Hematopoietic multipotent progenitor cell (in vitro differentiated cells): ENCODE measurements at places on chromosomes 3 and 15.

- no peak for DNase-seq
Observed at GRCh38 chr15:93331545-93332167, 242.6 kb upstream of the RGMA start.

DNA sequence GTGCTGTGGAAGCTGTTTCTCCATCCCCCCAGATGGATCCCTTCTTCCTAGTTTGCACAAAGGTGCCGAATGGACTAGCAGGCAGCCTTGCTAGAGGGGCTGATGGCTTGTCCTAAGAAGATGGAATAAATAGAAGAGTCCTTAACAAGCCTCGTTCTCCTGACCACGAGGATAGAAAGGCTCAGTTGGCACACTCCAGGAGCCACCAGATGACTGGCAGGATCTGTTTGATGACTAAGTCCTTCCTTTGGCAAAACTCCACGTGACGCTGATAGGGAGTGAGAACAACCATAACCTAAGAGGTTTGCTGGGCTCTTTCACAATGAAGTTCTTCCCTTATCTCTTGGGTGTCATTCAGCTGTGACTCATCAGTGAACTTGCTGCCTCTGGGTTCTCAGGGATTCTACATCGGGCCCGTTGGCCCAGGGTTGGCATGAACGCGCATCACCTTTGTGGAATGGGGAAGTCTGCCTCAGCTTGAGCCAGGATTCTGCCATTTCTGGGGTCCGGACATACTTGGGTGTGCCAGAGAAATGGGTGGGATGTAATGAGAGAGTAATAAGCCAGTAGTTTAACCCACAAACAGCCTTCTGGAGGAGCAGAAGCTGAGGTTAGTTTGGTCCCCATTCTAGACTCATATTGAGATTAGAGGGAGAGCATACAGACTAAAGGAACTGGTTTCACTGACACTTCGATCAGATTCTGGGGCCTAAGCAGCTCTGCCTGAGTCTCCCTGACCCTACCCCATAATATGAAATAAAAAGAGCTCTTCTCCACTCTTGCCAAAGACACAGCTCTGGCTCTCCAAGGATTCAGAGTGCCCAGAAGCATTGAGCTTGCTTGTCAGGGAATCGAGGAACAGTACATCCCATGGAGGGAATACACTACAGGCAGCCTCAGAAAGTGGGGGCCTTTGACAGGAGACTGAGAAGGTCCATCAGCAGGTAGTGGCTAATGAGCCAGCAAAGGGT lies 2.0 kb upstream of the MELTF start:
- peak; percentile 85 for DNase-seq

GRCh38 chr15:60582370-60583036 lies 103.6 kb upstream of the ICE2 start:
- no peak for DNase-seq

- peak; percentile 77 for DNase-seq
Observed at GRCh38 chr3:195859061-195859845, 47.5 kb upstream of the MUC4 start.

GRCh38 chr3:157353652-157354051 lies 83.0 kb upstream of the PTX3 start:
- no peak for DNase-seq

DNA sequence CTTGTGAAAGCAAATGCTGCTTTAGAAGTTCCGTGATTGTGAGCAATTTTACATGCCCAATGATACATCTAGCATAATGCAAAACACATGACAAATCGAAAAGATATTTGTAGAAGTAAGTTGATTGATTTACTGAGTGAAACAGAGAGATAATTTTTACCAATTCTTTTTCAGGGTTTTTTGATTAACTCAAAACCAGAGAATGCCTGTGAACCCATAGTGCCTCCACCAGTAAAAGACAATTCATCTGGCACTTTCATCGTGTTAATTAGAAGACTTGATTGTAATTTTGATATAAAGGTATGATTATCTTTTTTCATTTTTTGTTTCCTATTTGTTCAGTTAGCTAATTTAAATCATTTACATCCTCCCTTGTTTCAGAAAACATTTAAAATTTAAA lies 58.8 kb downstream of the RNF13 start:
- DNase-seq = no peak

- no peak for DNase-seq
Observed at GRCh38 chr3:183464480-183464879, 36.1 kb upstream of the MCF2L2 start.

GRCh38 chr3:67684211-67684610 lies 29.8 kb upstream of the SUCLG2 start:
- no peak for DNase-seq

DNA sequence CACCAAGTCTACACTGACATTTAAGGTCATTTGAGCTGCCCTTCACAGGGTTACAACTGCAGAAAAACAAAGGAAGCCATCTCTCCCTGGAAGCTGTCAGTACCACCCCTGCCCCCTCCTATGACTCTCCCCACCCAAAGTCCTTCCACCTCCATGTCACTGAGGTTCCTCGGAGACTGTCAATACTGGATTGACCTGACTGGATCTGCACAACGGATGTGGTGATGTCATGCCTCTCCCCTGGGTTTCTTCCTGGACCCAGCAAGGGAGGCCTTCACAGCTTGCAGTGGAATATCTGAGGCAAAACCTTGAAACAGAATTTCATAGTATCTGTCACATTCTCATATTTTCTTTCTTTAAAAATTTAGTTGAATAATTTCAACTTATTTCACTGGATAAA lies 153.5 kb downstream of the CLSTN2 start:
- no peak for DNase-seq

DNA sequence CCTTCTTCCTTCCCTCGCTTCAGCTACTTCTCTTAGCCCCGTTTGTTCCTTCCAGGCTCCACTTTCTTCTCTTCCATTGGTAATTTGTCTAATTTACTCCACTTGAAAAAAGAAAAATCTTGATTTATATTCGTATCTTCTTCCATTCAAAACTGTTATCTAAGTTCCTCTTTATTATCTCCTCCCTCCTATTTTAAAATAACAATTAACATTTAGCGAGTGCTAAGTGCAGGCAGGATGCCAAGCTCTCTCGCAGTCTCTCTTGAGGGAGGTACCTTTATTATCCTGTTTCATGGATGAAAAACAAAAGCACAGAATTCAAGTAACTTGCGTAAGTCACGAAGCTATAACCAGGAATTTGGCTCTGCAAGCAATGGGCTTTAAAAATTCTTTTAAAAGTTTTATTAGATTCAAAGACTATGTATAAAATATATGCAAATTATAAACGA lies 418.9 kb upstream of the NAALADL2 start:
- peak; percentile 53 for DNase-seq

DNA sequence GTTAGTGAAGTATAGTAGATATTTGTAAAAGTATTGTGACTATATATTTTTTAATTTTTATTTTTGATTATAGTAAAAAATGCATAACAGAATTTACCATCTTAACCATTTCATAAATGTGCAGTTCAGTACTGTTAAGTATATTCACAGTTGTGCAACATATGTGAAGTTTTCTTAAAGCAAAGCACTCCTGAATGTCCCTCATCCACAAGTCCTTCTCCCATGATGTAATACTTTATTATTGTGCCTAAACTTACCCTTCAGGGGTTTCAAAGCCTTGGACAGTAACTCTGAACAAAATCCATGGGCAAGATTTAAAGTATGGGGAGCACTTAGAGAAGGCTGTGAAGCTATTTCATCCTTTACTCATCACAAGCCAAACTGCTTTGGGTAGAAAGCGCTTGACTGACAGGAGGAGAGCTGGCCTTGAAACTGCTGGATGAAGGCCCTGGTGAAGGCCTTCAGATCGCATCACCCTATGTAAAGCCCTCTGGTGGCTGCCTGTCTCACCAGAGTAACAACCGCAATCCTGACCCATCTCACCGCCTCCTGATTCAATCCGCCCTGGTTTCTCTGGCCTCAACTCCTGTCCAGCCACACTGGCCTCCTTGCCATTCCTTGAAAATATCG lies 28.0 kb downstream of the LSM3 start:
- DNase-seq = no peak

DNA sequence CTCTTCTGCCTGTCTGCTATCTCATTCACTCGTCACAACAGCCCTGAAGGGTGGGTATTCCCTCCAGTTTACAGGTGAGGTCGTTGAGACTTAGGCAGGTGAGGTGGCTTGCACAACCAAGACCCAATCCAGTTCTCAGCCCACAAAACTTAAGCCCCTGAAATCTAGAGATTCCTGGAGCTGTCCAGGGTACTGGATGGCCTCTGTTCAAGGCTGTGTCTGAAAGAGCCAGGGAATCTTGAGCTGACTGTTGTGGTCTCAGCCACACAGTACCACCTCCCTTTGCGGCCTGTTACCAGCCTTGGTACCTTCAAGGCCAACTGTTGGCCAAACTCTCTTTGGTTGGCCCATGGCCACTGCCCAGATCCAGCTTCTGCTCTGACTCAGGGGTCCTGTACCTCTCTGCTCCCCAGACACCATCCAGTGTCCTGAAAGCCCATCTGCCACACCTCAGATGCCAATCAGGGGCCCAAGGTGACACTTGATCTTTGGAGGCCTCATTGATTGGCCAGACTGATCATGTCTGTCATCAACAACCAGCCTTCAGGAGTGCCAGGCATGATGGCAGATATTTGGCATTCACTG lies 10.9 kb upstream of the FAM107A start:
- peak; percentile 71 for DNase-seq

DNA sequence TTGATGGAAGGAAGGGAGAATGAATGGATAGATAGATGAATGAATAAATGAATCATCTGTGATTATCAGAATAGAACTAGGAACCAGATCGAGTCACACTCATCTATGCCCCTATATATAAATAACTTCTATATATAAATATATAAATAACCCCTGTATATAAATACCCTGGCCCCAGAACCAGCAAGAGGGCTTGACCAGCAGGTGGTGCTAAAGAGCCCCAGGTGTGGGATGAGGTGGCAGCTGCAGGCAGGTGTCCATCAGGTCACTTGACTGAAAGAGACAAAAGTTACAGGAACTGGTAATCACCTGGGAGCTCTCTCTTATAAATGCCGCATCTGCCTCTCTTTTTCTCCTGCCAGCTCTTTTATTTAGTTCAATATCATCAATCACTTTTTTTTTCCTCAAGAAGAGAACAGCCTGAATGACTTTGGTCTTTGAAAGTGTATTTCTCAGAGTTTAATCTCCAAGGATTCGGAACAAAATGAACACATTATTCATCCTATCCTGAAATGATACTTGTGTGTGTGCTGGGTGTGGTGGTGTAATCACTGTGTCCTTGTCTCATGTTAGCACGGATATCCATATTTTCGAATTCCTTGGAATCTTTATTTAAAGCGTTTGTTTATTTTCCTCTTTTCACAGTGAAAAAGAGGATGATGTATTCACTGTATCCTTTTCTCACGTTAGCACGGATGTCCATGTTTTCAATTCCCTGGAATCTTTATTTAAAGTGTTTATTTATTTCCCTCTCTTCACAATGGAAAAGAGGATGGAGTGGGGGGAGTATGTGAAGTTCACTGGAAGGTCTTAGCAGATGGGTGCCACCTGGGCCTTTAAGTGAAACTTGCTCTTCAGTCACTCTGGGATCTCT lies 35.4 kb upstream of the ATG7 start:
- DNase-seq = peak; percentile 43

DNA sequence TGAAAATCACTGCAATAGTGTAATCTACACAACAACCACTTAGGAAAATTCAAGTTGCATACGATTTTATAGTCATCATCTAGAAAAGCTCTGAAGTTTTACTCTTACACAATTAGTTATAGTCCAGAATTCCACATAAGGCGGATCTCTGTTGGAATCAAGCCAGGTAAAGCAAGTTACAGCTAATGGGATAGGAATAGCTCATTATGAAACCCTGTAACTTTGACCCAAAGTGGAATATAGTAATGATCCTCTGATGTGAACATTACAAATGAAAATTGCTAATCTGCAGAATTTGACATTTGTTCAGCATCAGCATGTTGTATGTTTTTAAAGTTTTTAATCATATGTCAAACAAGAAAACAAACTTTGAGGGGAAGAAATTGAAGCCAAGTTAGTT lies 4.4 kb downstream of the CERS3 start:
- no peak for DNase-seq

- DNase-seq = no peak
Observed at GRCh38 chr15:58931987-58932588, 1.4 kb downstream of the SLTM start.

- no peak for DNase-seq
Observed at GRCh38 chr3:113684271-113684819, 12.1 kb downstream of the USF3 start.

DNA sequence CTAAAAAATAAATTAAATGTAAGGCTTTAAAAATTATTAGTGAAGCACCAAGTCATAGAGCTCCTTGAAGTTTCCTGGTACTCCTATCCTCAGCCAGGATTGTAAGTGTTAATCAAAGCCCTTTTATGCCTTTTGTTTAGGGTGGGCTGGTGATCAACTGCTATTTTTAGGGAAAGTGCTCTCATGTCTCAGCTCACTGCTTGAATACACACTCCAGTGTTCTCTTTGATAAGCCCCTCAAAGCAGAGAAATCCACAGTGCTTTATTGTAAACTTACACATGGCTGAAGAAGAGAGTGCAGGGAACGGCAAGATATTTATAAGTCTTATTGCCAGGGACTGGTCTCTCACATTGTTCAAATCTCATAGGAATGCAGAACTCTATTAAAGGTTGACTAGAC lies 156.4 kb upstream of the AZI2 start:
- no peak for DNase-seq

GRCh38 chr3:13012221-13012691 lies 61.0 kb downstream of the IQSEC1 start:
- peak; percentile 85 for DNase-seq

- no peak for DNase-seq
Observed at GRCh38 chr3:195956577-195956976, 48.2 kb upstream of the TNK2 start.

GRCh38 chr3:146200461-146201220 lies 39.7 kb upstream of the PLOD2 start:
- no peak for DNase-seq

- DNase-seq = no peak
Observed at GRCh38 chr3:27758083-27758482, 36.0 kb upstream of the EOMES start.

GRCh38 chr3:32089476-32089875 lies 16.9 kb upstream of the GPD1L start:
- DNase-seq = no peak

DNA sequence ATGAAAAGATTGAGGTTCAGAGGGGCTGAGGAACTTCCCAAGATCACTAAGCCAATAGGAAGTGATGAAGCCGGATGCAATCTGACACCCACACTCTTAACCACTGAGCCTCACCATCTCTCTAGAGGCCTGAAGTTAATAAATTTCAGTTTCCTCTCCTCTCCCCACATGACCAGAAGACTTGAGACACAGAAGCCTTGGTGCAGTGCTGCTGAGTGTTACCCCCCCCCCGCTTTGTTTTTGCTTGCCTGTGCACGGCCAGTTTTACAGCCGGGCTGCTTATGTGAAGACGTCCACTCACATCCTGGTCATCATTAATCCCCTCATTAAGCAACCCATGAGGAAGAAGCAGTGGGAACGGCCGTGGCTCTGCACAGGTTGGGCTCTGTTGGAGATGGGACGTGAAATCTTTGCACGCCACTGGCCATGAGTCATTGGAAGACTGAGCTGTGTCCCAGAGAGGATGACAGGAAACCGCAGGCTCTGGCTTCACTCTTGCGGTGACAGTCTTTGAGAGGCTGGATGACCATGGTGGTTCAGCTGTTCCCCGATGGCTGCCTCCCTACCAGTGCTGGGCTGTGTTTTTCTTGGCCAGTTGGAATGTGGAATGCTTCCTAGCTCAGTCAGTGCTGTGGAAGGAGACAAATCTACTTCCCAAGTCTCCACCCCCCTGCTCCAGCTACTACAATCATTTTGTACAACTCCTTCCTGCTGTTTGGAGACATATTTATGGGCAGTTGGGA lies 232.6 kb upstream of the LRTM1 start:
- no peak for DNase-seq
